ENCODE measurements at places on chromosomes 6 and 20.

DNA sequence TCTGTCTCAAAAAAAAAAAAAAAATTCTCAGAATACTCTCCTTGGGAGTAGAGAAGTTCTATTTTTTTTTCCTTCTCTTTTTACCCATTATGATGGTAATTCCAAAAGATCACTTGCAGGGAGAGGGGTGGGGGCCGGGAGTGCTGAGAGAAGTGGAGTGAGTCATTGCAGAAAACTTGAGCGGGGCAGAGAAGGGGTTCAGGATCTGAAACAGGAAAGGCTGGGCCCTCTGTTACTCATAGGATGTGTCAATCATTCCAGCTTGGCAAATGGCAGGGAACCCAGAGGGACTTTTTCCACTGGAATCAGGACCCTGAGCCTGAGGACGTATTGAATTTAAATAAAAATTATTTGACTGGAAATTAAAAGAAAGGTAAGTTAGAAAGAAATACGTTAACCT, 111.4 kb upstream of the ARMC2 start:
- DNase-seq: no peak

GRCh38 chr6:104182811-104183210, 676.9 kb downstream of the HACE1 start:
- no peak for DNase-seq

GRCh38 chr6:56445818-56446217, 196.9 kb downstream of the DST start:
- DNase-seq: no peak

DNA sequence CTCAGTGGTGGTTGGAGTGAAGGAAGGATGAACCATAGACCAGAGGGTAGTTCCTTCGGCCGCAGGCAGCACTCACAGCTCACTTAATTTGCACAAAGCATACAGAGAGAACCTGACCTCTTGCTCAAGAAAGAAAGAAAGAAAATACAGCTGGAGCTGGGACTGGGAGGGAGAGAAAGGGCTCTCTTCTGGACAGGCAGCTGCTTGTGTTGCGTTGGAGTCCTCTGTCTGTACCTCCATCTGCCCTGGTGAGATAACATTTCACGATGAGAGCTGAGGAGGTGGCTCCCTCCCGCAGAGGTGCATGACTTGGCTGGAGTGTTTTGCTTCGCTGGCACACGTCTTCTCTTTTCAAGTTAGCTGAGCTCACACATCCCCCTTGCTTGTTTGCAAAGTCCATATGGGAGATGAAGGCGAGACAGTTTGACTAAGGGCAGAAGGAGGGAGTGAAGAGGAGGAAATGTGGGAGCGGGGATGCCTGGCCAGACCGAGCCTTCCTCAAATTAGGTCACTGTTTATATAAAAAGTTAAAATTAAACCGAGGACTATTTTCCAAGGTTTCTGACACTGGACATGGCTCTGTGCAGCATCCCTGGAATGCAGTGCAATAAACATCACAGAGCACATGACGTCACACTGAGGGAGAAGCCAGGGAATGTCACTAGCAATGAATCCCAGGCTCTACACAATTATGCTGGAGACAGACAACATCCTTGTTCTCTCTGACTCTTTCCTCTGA, 359.4 kb downstream of the CD83 start:
- peak; percentile 84 for DNase-seq

- DNase-seq: no peak
Measured at GRCh38 chr20:53902968-53903651, 167.3 kb downstream of the BCAS1 start.

DNA sequence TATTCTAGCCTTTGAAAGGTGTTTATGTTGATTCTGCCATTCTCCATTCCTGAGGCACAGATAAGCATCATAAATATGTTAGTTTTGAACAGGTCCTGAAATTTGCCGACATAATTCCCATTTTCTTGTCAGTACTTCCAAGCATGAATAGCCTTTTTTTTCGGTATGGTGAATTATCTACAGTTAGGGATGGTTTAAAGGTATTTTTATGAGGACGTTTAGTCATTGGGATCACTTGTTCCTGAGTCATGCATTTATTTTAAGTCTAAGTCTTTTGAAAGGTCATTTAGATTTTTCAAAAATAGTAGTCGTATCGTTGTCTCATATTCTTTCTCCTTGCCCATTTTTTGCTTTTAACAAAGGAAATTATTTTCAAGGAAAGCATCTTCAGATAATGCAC, 98.7 kb downstream of the PHACTR3 start:
- DNase-seq: no peak

GRCh38 chr6:100305209-100305869, 159.4 kb downstream of the SIM1 start:
- no peak for DNase-seq

GRCh38 chr6:52641388-52641787, 29.5 kb upstream of the TMEM14A start:
- no peak for DNase-seq

GRCh38 chr6:88119769-88120168, 46.4 kb downstream of the CNR1 start:
- DNase-seq: peak; percentile 13

GRCh38 chr6:50843842-50844241, 25.2 kb downstream of the TFAP2B start:
- no peak for DNase-seq

- no peak for DNase-seq
Measured at GRCh38 chr6:82979657-82980056, 86.0 kb downstream of the UBE3D start.
